Activated gamma-delta T cell treated with anti-CD3 and anti-CD28 coated beads, Interleukin-2, amount 50 U/mL, for 16 hours (primary cell): ENCODE measurements at places on chromosomes 12 and 14.

DNA sequence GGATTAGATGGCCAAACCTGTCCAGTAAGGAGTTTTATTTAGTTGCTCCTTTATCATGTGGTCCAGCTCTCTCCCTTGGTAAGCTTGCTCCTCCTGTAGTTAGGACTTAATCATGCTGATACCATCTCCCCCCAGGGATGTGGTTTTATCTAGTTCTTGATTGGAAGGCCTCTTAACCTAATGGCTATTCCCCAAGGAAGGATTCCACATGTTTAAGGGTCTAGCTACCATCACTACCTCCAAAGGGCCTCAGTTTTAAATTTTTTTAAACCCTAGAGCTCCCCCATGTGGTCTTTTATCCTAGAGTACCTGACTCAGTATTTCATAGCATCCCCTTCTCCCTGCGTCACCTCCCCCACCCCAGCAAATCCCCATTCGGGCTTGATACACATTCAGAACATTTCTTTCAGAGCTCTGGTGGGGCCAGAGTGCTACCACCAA, 22.5 kb downstream of the MAP3K12 start:
- no peak for DNase-seq

- no peak for DNase-seq
Measured at GRCh38 chr14:102863381-102863780, 59.1 kb upstream of the AMN start.

GRCh38 chr14:72172049-72172448, 239.8 kb downstream of the RGS6 start:
- DNase-seq = no peak

GRCh38 chr14:94132285-94132887, 3.0 kb upstream of the IFI27L2 start:
- DNase-seq = peak; percentile 46

DNA sequence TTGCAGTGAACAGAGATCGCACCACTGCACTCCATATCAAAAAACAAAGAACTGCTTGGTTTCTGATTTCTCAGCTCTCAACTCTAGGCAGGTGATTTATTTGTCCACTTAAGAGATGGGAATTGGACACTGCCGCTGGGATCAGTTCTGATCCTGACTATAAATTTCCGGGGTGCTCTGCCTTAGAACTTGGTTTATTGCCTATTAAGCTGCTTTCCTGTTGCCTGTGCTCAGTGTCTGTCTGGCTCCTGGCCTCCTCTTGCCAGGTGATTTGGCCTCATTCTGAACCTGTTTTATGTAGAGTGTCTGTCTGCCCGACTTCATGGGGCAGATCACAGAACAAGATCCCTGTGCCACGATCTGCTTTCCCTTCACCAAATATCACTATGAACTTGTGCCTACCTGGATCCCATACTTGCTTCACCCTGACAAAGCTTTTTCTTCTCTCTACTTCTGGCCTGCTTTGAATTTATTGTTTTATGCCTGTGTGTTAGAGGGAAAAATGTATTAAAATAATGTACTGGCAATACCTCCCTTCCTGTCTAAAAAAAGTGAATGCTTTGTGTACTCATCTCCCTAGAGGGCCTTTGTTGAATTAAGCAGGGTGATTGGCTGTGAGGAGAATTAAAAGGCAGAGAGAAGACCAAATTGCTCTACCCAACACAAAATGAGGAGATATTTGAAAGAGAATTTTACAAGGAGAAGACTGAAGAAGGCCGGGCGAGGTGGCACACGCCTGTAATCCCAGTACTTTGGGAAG, 27.6 kb downstream of the CDKN1B start:
- no peak for DNase-seq

DNA sequence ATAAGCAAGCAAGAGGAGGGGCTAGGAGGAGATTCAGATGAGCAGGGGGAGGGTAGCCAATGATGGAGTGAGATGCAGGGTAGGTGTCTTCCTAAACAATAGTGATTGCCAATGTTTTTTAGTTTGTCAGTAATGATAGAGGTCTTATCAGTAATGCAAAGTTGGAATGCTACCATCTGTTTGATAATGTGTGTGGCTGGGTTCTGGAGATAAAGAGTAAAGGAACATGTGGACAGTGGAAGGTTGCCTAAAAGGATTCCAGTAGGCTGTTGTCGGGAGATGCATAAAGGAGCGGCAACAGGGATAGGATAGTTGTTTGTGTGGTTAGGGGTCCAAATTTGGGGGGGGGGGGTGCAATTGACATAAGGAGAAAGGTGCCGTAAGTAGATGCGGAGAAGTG, 52.5 kb downstream of the TESPA1 start:
- no peak for DNase-seq

DNA sequence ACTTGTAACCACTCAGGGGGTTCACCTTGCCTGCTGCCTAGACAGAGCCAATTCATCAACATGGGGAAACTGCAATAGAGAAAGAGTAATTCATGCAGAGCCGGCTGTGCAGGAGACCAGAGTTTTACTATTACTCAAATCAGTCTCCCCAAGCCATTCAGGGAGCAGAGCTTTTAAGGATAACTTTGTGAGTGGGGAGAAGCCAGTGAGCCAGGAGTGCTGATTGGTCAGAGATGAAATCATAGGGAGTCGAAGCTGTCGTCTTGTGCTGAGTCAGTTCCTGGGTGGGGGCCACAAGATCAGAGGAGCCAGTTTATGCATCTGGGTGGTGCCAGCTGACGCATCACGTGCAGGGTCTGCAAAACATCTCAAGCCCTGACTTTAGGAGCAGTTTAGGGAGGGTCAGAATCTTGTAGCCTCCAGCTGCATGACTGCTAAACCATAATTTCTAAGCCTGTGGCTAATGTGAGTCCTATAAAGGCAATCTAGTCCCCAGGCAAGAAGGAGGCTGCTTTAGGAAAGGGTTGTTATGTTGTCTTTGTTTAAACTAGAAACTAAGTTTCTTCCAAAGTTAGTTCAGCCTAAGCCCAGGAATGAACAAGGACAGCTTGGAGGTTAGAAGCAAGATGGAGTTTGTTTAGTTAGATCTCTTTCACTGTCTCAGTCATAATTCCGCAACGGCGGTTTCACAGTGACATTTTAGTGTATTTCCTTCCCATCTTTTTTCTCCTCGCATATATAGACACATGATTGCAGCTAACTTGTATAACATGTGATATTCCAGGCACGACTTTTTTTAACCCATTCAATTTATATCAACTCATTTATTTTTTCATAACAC, 68.9 kb upstream of the NCOR2 start:
- DNase-seq = no peak

GRCh38 chr12:60100160-60100559, 504.3 kb downstream of the SLC16A7 start:
- DNase-seq = no peak

GRCh38 chr14:39218171-39218769, 15.4 kb upstream of the MIA2 start:
- DNase-seq = no peak

- DNase-seq = no peak
Measured at GRCh38 chr14:100898935-100899883, 4.3 kb downstream of the RTL1 start.
